ENCODE measurements at places on chromosomes 2 and 18.

GRCh38 chr2:160087854-160088745 is 25.7 kb upstream of the PLA2R1 start:
- DNase-seq = no peak

GRCh38 chr2:170665743-170666142 is 49.4 kb upstream of the SP5 start:
- no peak for DNase-seq

GRCh38 chr2:11187083-11187619 is 31.9 kb downstream of the SLC66A3 start:
- DNase-seq = no peak

DNA sequence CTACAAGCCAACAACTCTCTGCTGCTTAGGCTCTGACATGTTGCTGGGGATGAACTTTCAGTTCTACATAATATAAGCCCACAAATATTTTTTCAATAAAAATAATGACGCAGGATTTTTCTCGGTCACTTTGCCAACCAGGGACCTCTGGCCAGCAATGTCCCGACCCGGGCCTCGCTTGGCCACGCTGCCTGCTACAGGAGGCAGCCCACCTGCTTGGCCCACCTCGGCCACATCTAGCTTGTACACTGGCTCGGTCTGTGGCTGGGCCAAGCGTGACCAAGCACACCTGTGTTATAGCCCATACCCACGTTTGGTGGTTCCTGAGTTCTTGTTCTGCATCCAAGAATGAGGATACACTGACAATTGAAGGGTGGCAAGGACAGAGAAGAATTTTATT is 773.5 kb downstream of the CPS1 start:
- no peak for DNase-seq

DNA sequence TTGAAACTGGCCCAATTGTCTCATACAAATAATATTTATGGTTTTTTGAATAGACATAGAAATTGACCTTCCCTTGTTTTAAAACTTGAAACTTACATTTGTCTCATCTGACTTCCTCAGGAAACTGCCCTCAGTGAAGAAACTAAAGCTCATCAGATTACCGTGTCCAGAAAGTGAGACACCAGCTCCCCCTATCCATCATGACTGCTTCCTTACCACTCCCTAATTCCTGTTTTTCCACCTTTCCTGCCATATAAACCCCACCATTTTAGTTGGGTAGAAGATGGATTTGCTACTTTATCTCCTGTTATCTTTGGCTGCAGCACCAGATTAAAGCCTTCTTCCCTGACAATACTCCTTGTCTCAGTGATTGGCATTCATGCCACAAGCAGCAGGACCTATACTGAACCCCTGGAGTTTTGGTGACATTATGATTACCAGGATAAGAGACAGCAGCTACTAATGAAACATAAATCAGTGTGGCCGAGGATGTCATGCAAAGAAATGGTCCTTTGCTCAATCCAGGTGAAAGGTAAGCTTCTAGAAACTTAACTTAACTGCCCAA is 1627.6 kb upstream of the ZEB2 start:
- no peak for DNase-seq

DNA sequence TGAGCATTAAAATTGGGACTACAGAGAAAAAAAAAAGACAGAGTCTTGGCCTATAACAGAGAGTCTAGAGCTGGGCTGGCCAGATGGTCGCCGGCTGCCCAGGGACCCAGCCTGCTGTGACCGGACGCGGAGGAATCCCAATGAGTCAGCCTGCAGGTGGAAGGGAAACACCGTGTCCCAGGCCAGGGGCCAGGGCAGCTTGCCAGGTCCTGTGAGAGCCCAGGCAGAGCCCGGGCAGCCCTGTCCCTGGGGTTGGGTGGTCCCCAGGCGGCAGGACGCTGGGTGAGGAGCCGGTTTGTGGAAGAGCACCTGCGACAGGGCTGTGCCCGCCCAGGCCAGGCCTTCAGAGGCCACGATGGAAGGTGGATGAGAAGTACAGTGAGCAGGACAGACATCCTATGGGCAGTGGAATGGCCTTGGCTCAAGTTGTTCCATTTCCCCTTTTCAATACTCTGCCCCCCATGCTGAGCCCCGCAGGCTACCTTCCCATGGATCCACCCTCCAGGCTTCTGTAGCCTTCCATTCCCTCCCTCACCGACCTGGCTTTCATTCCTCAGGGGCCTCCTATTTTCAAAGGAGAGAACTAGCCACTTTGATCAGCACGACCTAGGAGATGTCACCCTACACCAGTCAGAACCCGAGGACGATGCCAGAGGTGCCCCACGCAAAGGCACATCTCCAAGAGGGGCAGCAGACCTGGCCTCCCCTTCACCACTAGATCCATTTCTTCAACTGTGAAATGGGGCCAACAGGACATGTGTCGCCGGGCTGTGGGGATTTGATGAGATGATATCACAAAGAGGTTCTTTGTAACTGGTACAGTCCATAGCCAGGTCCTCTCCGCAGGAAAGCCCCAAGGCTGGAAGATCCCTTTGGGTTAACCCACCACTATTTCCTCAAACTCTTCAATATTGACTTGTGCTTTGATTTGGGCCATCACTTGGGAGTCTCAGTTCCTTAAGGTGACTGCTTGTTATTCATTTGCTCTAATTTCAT is 87.5 kb downstream of the POLR1A start:
- no peak for DNase-seq

DNA sequence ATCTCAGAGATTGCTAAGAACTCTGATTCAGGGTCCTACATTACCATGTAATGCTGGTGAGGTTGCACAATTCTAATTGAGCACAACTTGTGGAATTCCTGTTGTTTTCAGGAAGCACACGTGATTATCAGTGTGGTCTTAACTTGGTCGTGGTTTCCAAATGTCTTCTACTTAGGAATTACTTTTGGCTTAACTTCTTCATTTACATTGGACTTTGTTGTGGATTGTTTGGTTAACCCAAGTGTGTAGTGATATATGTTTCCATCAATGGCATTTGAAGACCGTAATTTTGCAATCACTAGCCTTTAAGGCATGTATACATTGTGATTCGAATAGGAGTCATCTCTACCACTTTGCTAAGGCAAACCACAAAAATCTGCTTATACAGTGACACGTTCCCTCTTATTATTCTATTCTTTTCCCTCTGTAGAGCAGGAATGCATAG is 373.3 kb downstream of the IRS1 start:
- no peak for DNase-seq

DNA sequence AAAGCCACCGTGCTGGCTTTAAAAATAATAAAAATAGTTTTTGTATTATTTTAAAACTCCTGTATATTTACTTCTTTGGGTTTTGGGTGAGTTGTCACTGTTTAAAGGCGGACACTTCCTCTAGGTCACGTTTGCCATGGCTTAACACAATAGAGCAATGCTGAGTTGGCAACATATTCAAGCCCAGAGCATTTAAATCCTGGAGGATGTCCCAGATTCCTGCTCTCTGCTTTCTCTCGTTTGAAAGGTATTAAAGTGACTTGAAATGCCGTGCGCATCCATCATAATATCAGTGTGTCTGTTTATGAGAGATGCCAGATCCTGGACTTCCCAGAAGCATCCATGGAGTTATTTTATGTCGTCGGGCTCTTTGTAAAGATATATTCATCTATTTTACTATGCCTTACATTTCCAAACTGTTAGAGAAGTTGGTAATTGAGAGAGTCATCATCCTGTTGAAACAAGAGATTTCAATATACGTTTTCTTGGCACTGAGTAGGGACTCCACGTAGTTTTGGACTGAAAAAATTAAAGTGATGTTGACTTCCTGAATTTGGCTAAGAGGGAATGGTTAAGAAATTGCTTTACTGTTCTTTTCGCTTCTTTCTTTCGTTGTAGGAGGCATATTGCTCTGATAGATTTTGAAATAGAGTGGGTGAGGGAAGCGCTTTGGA is 150.6 kb downstream of the ZNF236 start:
- no peak for DNase-seq

- DNase-seq = no peak
Measured at GRCh38 chr2:57759131-57759530, 287.5 kb upstream of the VRK2 start.

DNA sequence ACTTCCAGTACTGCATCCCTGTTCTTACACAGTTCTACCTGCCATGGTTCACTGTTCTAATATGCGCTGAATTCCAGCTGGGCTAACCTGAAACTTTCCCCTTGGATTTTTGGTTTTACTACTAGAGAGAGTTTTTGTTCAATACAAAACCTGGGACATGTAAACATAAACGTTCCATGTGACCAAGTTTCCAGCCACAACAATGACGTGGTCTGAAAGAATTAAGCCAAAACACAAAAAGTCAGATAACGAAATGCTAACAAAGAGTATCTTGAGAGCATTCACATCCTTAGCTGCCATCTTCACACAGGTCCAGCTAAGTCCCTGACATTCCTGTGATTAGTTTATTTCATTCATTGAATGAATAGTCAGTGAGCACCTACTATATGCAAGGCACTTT is 467.0 kb upstream of the PKDCC start:
- no peak for DNase-seq

GRCh38 chr2:121638333-121638732 is 10.9 kb downstream of the CLASP1 start:
- no peak for DNase-seq

GRCh38 chr2:152344579-152345195 is 9.7 kb downstream of the FMNL2 start:
- no peak for DNase-seq

GRCh38 chr2:150156415-150156814 is 331.1 kb downstream of the RND3 start:
- DNase-seq = no peak

- no peak for DNase-seq
Measured at GRCh38 chr18:13233787-13234783, 15.5 kb downstream of the LDLRAD4 start.

DNA sequence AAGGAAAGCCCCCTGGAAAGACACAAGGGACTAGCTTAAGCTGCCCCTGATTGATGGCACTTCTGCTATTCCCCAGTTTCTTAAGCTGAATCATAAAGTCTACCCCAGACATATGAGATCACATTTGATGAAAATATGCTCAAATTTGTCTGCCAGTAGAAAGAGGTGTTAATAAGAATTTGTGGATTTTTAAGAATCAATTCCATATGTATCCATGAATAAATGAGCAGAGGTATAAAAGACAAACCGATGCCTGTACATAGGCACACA is 119.9 kb downstream of the CCBE1 start:
- no peak for DNase-seq

DNA sequence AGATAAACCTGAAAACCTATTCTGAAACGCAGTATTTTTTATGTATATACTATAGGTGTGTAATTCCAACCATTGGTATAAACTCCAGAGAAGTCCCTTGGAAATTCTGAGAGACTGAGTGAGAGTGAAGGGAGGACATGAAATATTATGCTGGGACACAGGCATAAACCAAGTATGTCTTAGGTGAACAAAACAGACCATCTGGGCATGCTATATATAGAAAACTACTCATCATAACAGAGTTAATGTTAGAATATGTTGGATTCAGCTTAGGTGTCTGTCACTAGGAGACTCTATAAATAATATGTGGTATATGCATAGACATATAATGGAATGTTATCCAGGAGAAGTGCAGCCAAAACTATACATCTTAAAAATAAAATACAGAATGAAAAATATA is 282.6 kb downstream of the LRP1B start:
- no peak for DNase-seq

- no peak for DNase-seq
Measured at GRCh38 chr2:227617316-227618230, at the start of gene SCYGR4. Gene SCYGR4 (plus strand): TSS chr2:227617498. CDS start chr2:227617498, 0 bp downstream.

- DNase-seq = no peak
Measured at GRCh38 chr18:39842366-39842914, 2112.6 kb upstream of the PIK3C3 start.

DNA sequence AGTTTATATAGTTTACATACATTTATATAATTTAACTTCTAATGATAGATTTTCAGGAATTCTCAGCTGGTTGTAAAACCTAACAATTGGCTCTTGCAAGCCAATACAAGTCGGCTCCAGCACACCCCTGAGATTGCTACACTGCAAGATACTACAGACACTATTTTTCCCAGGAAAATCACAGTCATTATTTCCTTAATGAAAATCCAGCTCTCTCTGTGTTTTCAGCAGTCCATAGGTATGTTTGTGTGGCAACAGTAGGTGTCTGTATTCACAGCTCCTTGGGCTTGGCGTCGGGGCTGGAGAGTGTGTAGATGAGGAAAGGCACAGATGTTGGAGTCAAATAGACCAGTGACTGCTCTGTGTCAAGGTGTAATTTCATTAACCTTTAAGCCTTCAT is 78.7 kb upstream of the SPTBN1 start:
- DNase-seq = no peak

GRCh38 chr2:65026704-65027464 is 29.3 kb upstream of the CEP68 start:
- DNase-seq = no peak

GRCh38 chr2:113797237-113797636 is 40.8 kb upstream of the SLC35F5 start:
- no peak for DNase-seq

- no peak for DNase-seq
Measured at GRCh38 chr2:158740621-158741020, 54.5 kb upstream of the DAPL1 start.

DNA sequence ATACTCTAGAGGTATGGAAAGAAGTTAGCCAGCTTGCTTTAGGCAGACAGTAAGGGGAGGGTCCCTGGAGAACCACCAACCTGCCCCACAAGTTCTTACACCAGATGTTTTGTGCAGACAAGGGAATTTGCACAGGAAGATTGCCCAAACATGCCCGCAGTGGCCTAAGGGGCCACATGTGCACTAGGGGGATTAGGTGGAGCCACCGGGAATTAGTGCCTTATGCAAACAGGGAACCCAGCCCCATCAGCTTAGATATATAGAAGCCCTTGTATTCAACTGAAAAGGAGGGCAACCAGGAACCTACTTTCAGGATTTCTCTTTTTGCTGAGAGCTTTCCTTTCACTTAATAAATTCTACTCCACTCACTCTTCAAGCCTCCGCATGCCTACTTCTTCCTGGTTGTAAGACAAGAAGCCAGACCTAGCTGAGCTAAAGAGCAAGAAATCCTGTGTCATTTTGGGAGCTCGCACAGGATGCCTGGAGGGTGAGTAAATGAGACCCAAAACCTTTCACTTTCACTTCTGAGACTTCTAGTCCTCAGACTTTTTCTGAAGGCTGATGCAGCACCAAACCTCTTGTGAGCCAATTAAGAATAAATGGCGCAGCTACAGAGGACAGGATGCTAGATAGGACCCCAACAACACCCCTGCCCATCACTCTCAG is 146.3 kb downstream of the GCA start:
- DNase-seq = no peak

- no peak for DNase-seq
Measured at GRCh38 chr2:27117995-27118524, 868 bp downstream of the CGREF1 start.

DNA sequence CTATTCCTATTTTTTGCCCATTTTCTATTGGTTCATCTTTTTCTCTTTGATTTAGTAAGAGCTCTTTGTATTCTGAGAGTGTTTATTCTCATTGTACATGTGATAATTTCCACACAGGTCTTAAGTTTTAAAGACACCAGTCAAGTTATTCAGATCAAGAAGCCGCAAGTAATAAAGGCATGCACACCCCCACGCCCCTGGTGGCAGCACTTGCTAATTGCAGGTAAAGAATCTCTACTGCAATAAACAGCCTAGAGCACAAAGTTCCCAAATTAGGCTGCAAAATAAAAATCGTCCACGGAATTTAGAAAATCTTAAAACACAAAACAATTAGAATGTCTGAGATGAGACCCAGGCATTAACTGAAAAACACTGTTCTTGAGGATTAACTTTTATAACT is 45.2 kb downstream of the ST3GAL5 start:
- no peak for DNase-seq

All from stimulated activated CD4-positive, alpha-beta T cell treated with anti-CD3 and anti-CD28 coated beads, Interleukin-12 subunit alpha, Interleukin-12 subunit beta, amount 100 ng/mL, for 48 hours (primary cell).